Stimulated activated CD4-positive, alpha-beta T cell treated with anti-CD3 and anti-CD28 coated beads, TNF-alpha, amount 100 ng/mL, for 1 hour (primary cell): ENCODE measurements at places on chromosomes 1 and 21.

- no peak for DNase-seq
Observed at GRCh38 chr1:15508700-15509487, 15.1 kb downstream of the CASP9 start.

GRCh38 chr1:35857830-35858229 is 25.2 kb upstream of the AGO1 start:
- DNase-seq = no peak

DNA sequence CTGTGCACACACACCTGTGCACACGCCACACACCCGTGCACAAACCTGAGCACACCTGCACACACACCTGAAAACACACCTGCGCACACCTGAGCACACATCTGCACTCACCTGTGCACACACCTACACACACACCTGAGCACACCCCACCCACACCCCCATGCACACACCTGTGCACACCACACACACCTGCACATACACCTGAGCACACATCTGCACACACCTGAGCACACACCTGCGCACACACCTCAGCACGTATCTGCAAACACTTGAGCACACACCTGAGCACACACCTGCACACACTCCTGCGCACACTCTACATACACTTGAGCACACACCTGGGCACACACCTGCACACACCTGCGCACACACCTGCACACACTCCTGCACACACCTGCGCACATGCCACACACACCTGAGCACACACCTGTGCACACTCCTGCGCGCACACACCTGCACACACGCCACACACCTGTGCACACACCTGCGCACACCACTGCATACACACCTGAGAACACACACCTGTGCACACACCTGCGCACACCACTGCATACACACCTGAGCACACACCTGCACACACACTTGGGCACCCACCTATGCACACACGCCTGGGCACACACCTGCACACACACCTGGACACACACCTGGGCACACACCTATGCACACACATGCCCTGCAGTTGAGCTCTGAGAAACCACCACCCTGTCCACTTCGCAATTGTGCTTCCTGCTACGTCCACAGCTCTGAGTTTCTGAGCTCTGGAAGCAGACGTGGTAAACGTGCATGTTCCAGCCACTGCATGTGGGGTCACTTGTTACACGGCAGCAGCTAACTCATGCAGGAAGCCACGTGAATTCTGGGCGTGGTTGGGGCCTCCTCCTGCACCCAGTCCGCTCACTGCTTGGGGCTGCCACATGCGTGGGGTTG is 8.0 kb upstream of the C1orf159 start:
- no peak for DNase-seq

DNA sequence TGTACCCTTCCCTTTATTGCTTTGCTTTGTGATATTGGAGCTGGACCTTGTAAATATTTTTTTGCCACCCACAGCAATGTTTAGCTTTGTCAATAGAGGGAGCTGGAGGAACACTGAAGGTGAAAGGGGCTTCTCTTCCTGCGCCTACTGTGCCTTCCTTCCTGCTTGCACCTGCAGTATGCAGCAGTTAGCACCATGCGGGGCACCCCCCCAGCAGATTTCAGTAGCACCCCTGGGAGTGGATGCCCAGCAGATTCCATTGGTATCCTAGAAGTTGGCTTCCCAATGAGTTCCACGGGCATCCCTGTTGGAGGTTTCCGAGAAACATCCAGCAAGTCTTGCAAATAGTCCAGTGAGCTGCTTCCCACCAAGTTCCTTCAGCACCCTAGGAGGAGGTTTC is 25.6 kb downstream of the S100A10 start:
- peak; percentile 22 for DNase-seq

DNA sequence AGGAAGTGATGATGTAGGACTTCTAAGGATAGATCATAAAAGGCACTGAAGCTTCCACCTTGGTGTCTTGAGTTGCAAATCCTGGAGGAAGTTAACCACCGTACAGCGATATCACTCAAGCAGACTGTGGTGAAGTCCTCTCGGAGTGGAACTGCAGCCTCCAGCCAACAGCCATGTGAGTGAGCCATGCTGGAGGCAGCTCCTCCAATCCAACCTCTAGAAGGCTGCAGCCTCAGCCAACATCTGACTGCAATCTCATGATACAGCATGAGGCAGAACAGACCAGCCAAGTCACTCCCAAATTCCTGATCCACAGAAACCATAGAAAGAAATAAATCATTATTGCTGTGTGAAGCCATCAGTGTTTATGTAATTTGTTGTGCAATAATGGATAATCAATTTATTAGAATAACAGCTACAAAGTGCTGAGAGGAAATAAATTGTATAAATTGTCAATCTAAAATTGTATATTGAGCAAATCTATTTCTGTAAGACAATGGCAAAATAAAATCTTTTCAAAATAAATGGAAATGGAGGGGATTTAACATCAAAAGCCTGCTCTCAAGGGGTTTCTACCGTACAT is 65.0 kb downstream of the PRSS38 start:
- DNase-seq = no peak

DNA sequence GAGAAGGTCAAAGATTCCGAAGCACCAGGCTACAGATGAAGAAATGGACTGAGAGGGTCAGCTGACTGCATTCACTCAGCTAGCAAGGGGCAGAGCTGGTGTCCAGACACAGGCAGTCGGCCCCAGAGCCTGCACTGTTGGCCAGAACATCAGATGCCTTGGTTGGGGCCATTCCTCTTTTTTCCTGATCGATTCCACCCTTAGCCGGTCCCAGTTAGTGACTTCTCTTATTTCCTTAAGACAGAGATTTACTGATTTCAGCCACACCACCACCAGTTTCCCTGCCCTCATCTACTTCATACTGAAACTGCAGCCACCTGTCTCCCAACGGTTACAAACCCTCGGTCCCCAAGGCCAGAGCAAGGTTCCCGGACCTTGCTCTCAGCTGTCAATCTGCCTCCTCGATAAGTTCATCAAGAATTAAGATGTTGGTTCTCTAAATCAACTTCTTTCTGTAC is 11.5 kb downstream of the CD58 start:
- DNase-seq = no peak

- DNase-seq = no peak
Observed at GRCh38 chr1:81220614-81221071, 580.1 kb upstream of the ADGRL2 start.

DNA sequence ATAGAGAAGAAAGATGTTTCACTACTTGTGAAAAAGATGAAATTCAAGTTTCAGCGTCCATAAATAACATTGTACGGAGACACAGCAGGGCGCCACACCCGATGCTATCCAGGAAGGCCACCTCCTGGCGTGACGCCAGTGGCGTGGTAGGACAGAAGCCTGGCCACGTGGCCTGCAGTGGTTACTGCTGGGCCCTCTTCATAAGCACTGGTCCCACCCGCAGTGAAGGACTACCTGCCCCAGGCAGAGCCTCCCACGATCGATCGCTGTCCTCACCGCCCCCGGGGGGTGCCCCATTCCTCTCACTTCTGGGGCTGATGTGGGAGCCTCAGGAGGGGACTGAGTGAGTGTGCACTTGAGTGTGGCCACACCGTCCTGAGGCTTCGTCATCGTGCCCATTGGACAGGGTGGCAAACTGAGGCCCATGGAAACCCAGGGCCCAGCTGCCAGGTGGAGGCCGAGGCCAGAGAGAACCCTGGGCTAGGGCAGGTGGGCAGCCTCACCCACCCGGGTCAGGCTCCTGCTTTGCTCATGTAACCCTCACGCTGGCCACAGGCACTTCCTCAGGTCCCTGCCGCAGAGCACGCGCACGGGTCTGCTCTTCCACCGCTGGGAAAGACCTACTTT is 11.7 kb upstream of the HES5 start:
- no peak for DNase-seq
